ENCODE measurements at places on chromosomes 16 and 17.

DNA sequence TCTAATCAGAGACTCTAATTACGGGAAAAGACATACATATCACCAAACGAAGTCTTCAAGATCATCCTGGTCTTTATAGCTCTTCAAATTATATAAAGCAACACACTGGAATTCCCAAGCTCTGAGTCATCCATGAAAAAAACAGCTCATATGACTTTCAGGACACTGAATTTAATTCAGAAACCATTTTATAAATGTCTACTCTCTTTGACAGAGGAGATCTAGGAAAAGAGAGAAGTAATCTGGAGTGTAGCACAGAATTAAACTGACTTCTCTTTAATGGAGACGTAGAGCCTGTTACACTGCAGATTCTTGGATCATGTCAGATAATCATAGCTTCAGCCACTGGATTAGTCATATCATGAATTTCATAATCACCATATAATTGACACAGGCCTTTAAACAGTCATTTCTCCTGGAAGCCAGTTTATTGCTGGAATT lies 86.8 kb upstream of the WSB1 start:
- no peak for DNase-seq

DNA sequence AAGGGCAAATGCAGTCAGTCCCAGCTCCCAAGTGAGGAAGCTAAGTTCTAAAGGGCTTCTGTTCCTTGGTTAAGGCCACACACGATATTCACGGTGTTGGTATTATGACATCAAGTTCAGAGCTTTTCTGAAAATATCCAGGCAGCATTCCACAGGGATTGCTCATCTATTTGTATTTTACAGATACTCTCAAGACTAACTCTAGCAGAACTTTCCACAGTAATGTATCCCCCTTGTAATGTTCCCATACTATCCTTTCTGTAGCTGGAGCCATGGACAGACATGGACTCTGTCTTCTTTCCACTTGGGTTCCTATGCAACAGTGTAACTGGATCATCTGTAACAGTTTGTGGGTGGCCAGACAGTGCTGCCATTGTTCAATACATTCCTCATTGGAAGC lies 13.5 kb downstream of the SDR42E1 start:
- DNase-seq: no peak

DNA sequence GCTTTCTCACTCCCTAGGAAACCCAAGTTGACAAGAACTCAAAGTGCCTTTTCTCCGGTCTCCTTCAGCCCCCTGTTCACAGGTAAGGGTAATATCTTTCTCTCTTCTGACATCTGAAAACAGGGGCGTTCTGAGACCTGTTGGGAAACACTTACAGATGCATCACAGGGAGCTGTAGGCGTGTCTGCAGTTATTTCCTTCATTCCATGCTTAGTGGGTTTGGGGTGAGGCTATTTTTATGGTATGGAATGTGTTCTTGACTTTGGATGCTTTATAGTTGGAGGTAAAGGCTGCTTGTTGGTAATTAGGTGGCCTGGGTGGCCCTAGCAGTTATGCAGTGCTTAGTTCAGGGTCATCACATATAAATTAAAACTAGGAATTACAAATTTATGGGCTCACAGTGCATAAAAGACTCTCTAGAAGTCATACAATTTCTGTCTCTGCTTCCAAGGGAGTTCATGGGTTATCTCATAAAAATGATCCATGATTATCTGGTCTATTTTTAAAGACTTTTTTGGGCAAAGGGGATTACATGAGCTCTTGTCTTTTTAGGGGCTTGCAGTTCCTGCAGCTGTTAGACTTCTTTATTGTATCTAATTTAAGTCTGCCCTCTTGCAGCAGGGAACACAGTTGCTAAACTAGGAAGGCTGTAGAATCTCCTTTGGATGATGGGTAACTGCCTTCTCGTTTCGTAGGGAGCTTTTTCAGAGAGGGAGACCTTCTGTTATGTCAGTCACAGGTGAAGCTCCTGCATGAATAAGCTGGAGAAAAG lies 10.2 kb downstream of the SOCS7 start:
- DNase-seq: no peak

DNA sequence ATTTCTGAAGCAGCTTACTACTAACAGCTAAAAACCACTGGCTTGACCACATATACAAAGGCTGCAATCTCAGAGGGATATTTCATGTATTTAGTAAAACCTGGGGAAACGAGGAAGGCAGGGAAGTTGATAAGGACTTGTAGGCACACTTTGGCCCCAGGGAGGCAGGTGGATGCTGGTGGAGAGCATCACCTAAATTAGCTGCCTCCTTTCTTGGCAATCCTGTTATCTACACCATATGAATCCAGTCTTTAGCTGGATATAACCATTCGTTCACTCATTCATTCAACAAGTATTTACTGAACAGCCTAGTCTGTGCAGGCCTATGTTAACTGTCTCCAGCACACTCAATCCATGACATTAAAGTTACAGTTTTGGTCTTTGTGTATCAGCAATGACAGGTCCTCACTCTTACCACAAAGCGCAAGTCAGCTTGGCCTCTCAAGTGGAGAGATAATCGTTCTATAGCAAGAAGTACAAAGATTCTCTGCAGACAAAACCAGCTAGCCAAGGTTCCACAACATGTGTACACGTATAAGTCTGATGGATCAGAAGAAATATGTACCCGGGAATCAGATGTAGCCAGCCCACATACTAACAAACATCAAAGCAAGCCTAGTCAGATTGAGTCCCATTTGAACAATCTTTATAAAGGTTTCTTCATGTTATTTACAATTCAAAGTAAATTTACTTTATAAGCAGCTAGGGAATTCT lies 10.8 kb downstream of the MRPS23 start:
- DNase-seq: no peak

- no peak for DNase-seq
Measured at GRCh38 chr17:45893725-45894021, 681 bp upstream of the MAPT start.

GRCh38 chr17:9090641-9091096 lies 69.4 kb downstream of the NTN1 start:
- DNase-seq: no peak

DNA sequence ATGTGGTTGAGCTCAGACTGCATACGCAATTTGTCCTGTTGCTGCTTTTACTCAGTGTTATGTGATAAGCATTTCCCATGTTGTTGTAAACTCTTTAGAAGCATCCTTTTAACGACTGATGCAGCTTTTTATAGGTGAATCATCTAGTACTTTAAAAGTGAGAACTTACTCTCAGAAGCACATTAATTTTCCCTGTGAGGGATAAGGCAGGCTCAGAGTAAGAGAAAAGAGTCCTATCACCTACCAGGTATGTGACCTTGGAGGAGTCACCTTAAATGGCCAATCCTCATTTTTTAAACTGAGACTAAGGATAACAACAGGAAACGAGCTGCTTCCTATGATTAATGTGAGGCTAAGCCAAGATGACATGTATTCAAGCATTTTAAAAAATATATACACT lies 34.4 kb upstream of the GAN start:
- no peak for DNase-seq

DNA sequence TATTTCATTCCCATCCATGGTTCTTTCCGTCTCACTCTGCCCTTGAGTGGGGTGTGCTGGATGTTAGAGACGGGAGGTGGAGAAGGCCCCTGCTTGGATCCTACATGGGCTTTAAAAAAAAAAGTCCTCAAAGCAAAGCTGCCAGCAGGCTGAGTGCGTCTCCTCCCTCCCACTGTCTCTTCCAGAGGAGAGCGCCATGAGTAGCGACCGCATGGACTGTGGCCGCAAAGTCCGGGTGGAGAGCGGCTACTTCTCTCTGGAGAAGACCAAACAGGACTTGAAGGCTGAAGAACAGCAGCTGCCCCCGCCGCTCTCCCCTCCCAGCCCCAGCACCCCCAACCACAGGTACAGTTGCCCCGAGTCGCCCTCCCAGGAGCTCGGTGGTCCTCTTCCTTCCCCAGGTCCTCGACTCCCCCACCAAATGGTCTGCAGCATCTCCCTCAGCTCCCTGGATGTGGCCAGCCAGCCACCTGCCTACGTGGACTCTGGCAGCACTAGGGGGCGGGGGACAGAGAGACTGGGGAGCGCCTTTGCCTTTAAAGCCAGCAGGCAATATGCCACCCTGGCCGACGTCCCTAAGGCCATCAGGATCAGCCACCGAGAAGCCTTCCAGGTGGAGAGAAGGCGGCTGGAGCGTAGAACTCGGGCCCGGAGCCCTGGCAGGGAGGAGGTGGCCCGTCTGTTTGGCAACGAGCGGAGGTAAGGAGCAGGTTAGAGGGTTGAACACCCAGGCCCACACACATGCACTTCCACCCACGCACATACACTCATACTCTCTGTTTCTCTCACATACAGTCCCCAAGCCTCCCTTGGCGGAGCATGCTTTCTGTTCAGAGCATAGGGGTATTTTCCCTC lies 68.2 kb downstream of the PLD6 start:
- DNase-seq: no peak

DNA sequence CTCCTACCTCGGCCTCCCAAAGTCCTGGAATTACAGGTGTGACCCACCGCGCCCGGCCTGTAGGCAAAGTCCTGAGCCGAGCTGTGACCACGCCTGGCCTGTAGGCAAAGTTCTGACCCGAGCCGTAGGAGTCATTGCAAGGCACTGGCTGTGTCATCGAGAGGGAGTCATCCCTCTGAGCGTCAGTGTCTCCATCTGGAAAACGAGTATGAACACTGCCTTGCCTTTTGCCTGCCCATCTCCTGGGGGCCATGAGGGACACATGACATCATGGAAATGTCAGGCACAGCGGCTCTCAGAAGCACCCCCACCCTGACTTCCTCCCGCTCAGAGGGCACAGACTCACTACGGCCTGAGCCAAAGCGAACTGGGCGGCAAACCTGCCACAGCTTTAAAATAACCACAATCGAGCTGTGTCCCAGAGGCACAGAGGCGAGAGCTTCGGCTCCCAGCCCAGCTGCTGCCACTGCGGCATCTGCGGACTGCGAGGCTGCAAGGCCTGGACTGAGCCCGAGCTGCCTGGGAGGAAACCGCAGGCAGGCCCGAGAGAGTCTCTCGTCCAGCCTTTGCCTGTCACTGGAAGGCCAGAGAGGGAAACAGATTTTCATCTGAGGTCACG lies 50.8 kb downstream of the RPH3AL start:
- no peak for DNase-seq

DNA sequence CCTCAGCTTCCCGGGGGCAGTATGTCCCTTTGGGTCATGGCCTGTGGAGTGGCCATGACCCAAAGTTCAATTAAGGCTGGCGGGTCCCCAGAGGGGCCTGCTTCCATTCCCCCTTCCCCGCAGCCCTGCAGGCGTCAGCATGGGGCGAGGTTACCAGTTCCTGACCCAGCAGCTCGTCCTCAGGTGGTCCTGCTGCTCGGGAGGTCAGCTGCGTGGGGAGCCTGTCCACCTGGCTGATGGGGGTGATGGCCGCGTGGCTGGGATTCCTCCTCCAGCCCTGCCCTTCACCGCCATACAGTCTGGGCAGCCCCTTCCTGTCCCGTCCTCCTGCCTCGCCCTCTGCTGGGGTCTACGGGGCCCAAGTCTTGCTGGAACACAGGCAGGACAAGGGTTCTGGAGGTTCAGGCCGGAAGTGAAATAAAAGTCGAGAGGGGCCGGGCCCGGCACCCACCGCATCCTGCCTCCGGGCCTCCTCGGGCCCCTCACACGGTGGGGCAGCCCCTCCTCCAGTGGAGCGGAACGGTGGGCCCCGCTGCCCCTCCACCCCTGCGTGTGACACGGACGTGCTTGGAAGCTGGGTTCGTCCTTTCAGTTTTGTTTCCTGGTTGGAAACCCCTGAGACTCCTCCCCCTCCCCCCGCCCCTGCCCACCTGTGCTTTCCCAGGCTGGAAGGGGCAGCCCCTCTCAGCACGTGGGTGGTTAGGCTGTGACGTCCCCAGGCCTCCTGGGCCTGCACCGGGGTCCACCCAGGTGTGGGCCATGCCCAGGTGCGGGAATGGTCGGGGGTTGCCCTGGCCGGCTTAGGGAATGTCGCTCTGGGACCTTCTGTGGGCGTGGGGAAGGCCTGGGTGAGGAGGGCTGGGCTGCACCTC lies 6.8 kb downstream of the UBALD2 start:
- DNase-seq: peak; percentile 74

- no peak for DNase-seq
Measured at GRCh38 chr17:55154101-55154500, 110.7 kb upstream of the HLF start.

GRCh38 chr17:49035470-49036269 lies 38.5 kb downstream of the IGF2BP1 start:
- no peak for DNase-seq

DNA sequence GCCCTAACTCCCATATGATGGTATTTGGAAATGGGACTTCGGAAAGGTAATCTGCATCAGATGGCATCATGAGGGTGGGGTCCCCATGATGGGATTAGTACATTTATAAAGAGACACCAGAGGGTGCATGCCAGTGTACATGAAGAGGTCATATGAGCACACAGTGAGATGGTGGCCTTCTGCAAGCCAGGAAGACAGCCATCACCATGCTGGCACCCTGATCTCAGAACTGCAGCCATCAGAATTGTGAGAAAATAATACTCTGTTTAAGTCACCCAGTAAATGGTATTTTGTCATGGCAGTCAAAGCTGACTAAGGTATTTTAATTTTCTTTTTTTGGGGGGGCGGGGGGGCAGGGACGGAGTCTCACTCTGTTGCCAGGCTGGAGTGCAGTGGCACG lies 47.1 kb upstream of the ABCA10 start:
- DNase-seq: no peak

- peak; percentile 0 for DNase-seq
Measured at GRCh38 chr17:73091770-73092522, 542 bp downstream of the SLC39A11 start.

GRCh38 chr16:21701271-21701670 lies 37.5 kb downstream of the OTOA start:
- DNase-seq: no peak

DNA sequence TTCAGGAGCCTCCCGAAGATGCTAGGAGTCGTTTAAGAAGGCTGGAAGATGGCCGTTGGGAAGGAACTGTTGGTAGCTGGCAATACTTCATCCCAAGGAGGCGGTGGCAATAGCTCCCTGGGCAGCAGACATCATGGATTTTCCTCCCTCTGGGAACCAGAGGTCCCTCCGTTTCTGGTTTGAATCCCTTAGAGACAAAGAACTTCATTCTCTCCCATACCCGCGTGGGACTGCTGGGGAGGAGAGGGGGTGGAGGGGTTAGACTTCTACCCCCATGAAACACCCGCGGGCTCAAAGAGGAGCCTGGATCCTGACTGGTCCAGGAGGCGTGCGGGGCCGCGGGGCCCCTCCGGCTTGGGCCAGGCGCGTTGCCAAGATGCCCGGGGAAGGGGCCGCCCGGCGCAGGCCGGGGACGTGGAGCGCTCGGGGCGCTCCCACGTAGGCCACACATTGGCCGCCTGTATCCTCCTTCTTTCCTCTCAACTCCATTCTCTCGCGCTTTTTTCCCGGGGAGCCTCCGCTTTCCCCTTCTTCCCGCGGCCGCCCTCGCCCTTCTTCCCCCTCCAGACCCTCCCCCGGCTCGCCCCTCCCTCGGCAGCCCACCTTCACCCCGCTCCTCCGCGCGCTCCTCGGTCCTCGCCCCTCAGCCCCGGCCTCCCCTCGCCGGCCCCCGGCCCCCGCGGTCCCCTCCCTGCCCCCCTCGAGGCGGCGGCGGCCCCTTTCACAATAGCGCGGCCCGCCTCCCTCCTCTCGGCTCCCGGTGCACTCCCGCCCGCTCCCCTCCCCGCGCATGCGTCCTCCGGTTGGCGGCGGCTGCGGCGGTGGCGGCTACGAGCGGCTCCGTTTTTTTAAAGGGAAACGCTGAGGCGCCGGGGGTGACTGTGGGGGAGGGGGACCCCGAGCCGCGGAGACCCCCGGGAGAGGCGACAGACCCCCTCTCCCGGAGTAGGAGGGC lies at the start of gene MSL1:
TSS of gene MSL1 (plus strand) at position 791 of the 955 bp plus-strand sequence. CDS start 642 bp downstream, outside the sequence.
- peak; percentile 85 for DNase-seq

- no peak for DNase-seq
Measured at GRCh38 chr17:726271-726919, 6.0 kb upstream of the TLCD3A start.

- DNase-seq: no peak
Measured at GRCh38 chr17:79033741-79034501, 10.0 kb downstream of the C1QTNF1 start.

Measured in activated T-helper 9 cell treated with anti-CD3 and anti-CD28 coated beads, Interleukin-2, amount 50 U/mL, for 16 hours (primary cell).